ENCODE measurements at places on chromosomes 7 and 10. TPM values are rescaled to one million over a fixed set of nuclear protein-coding genes. Genes with fewer than 3 reads are reported as not detected.

GRCh38 chr7:51265066-51265907, 51.3 kb downstream of the COBL start:
- no peak for DNase-seq

- DNase-seq: no peak
These were observed 65.2 kb downstream of the LYZL1 start for GRCh38 chr10:29353887-29354561.

GRCh38 chr10:108556186-108556585, 1367.1 kb downstream of the XPNPEP1 start:
- DNase-seq: no peak

DNA sequence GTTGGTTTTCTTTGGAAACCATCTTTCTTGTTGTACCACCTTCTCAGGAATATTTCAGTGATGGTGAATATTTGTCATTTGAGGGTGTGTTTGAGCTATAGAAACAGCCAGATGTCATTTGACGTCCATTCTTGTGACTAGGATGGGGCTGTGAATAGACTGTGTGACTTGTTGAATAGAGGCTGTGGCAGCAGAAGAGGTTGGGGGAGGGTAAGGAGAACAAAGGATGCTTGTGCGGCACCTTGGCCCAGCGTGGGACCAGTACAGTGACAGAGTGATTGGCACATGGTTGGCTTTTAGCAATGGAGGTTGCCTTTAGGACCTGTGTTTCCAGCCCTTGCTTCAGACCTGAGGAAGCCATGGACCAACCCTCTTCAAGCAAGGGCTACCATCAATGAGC, 11.3 kb downstream of the DMBT1 start:
- no peak for DNase-seq

- DNase-seq: no peak
These were observed 245.0 kb downstream of the HDAC9 start for GRCh38 chr7:18740579-18740988.

MSMB gene
- total RNA-seq: not detected

- DNase-seq: no peak
These were observed 55.5 kb downstream of the KLF6 start for GRCh38 chr10:3729397-3729976.

GRCh38 chr7:95011146-95011928, 103.9 kb downstream of the PPP1R9A start:
- no peak for DNase-seq

DNA sequence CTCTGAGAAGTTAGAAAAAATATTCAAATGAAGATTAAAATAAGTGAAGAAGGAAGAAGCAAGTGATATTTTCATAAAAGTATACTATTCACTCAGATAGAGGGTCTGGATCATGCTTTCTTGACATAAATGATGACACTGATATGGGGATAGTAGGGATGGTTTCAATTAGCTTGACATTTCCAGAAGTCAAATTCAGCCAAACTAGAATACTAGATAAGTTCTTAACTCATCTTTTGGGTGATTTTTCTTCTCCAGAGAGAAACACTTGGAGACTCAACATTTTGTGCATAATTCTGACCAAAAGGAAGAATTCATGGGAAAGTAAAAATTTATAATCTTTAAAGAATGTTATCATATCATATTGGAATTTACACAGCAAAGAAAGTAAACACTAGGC, 152.0 kb upstream of the LRGUK start:
- no peak for DNase-seq

RAB19 gene
- 14.5 TPM for total RNA-seq

DNA sequence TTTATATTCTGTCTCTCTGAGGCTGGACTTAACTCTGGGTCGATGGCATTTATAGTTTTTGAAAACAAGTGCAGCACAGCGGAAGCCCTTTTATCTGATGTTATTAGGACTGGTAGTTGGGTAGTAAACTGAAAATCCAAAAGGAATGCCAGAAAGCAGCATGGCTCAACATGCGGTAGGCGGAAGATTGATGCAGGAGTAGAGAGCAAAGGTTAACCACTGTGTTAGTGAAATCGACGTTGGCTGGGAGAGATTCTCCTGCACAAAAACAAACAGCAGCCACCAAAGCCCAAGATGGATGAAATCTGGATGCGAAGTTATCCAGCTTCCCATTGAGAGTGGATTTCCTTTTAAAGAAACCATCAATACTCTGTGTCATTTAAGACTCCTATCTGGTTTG, 54.5 kb upstream of the EMX2 start:
- DNase-seq: no peak

- no peak for DNase-seq
These were observed 77.6 kb upstream of the RSU1 start for GRCh38 chr10:16894821-16895220.

- no peak for DNase-seq
These were observed 100.6 kb upstream of the PDE1C start for GRCh38 chr7:32170838-32171237.

GRCh38 chr7:18059171-18059570, 31.5 kb upstream of the PRPS1L1 start:
- no peak for DNase-seq

GRCh38 chr10:76869931-76870330, 767.7 kb downstream of the KCNMA1 start:
- no peak for DNase-seq

INSYN2A gene
- total RNA-seq: not detected

DNA sequence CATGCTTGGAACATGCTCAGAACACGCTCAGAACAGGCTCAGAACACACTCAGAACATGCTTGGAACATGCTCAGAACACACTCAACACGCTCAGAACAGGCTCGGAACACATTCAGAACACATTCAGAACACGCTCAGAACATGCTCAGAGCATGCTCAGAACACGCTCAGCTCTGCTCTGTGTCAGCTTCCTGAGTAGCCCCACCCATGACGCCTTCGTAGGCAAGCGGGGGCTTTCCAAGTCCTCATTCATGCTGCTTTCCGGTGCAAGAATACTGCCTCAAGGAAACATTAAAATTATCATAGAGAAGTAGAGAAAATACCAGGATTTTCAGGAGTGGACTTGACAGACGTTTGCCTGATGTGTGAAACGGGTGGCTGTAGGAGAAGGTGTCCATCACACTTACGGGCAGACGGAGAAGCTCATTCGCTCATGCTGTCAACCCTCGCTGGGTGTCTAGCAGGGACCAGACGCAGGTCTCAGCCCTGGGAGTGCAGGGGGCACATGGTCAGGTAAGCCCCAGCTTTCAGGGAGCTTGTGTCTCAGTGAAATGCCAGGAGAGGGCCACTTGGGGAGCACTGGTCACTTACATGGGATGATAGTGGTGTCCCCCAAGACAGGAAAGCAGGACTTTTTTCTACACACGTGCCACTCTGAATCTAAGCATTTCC, 24.7 kb downstream of the EN2 start:
- DNase-seq: peak; percentile 43

HOXA5 gene
- total RNA-seq: not detected

KAZALD1 gene
- total RNA-seq: 0.58 TPM

- no peak for DNase-seq
These were observed 27.2 kb downstream of the PODXL start for GRCh38 chr7:131529179-131529578.
